ENCODE measurements at places on chromosomes 3 and 15.

- no peak for DNase-seq
Measured at GRCh38 chr3:43034911-43035310, 55.8 kb downstream of the GASK1A start.

- no peak for DNase-seq
Measured at GRCh38 chr3:184801241-184801785, 10.7 kb upstream of the VPS8 start.

DNA sequence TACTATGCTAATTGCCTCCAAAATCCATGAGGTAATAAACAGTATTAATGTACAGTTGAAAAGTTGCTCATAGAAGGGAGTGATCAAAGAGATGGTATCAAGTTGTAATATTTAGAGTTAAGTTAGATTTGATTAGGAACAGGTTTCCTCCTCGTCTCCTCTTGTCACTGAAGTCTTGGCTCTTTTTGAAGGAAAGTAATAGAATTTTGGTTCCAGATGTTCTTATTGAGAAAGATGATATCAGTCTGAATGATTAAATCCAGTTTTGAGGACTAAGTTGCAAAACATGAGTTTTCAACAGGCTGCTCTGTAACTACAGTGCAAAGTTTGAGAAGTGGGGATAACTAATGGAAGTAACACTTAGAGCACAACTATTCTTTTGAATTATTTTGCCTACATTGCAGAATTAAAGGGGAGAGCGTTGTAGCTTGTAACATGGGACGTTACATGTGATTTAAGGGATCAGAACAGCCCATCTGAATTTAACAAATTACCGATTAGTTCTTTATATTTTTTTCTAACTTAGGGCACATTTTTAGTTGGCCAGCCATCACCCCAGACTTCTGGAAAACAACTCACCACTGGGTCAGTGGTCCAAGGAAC lies 48.3 kb downstream of the MAP6D1 start:
- DNase-seq: no peak

DNA sequence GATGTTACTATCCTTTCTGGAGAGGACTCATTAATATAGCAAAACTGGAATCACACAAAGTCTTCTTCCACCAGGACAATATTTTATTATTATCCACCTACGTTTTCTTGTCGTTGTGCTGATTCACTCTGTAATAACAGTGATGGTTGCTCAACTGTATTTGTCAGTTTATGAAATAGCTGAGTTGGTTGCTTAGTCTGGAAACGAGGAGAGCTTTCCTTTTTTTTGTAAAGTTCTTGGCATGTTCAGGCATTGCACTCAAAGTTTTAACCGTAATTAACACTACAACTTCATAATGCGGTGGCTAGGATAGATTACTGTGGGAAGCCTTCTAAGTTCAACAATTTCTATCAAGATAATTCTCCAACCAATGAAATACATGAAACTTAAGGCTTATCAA lies 131.2 kb downstream of the RAP2B start:
- no peak for DNase-seq

GRCh38 chr3:52120556-52121463 lies 33.4 kb downstream of the POC1A start:
- no peak for DNase-seq

DNA sequence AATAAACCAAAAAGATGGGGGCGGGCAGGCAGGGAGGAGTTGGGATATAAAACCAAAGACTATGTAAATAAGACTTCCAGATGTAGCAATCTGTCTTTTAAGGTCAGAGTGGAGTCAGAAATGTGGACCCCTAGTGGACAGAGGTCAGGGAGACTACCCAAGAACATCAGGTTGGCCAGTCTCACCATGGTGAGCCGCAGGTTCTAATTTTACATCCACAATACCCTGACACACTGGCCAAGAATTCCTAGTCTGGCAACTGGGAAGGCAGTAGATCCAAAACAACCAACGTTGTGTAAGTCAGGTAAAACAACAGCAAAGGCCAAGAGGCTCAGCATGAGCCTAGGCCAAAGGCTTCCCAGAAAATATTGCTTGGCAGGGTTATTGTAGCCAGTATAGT lies 203.4 kb downstream of the FOXP1 start:
- DNase-seq: no peak

DNA sequence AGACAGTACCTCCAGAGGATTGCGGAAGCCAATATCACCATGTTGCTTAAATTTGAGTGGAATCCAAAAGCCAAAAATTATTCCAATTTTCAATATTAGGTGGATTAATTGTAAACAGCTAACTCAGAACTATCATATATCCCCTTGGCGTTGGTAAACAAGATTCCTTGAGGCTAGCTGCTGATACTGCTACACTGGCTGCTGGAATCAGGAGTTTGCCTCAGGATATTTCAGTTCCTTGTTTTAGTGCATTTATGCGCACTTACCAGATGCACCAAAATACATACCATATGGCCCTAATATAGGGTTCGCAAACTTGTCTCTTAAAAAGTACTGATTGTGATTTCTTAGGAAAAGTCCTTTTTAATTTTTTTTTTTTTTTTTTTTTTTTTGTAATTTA lies 605.2 kb upstream of the NAALADL2 start:
- DNase-seq: no peak
